ENCODE measurements at places on chromosomes 5 and 9. TPM values are rescaled to one million over a fixed set of nuclear protein-coding genes. Genes with fewer than 3 reads are reported as not detected.

NOP16 gene
- total RNA-seq, result 7.8 TPM

GDF9 gene
- total RNA-seq, result not detected

MARCOL gene
- total RNA-seq, result not detected

TRIM36 gene
- 1.2 TPM for total RNA-seq

SPINK6 gene
- 1.1 TPM for total RNA-seq

CNTNAP3 gene
- 0.53 TPM for total RNA-seq

KIF12 gene
- total RNA-seq, result not detected

NIPAL4 gene
- under 0.01 TPM for total RNA-seq

GFPT2 gene
- 101 TPM for total RNA-seq

TMC1 gene
- not detected for total RNA-seq

GNE gene
- total RNA-seq, result 30.0 TPM

PRR16 gene
- total RNA-seq, result 34.3 TPM

VCAN gene
- 38.9 TPM for total RNA-seq

SLC46A2 gene
- not detected for total RNA-seq

TNIP1 gene
- 61.0 TPM for total RNA-seq

OR1K1 gene
- not detected for total RNA-seq

TRPM3 gene
- total RNA-seq, result 10.6 TPM

PCSK1 gene
- 0.58 TPM for total RNA-seq

DEPDC1B gene
- 11.9 TPM for total RNA-seq

MARVELD2 gene
- total RNA-seq, result 0.71 TPM

PHF19 gene
- total RNA-seq, result 56.5 TPM

SOX30 gene
- not detected for total RNA-seq

FCHO2 gene
- 21.9 TPM for total RNA-seq

SLC31A1 gene
- total RNA-seq, result 29.7 TPM

PDGFRB gene
- total RNA-seq, result 149 TPM

EGFL7 gene
- 19.3 TPM for total RNA-seq

CTXN3 gene
- not detected for total RNA-seq

NDST1 gene
- 49.6 TPM for total RNA-seq

SPATA9 gene
- not detected for total RNA-seq

GKAP1 gene
- 1.4 TPM for total RNA-seq

ADGRD2 gene
- not detected for total RNA-seq

INSL4 gene
- total RNA-seq, result not detected

LRRC26 gene
- not detected for total RNA-seq

SLC22A4 gene
- 4.9 TPM for total RNA-seq

GARNL3 gene
- total RNA-seq, result not detected

IFNK gene
- total RNA-seq, result not detected

FLT4 gene
- not detected for total RNA-seq

COL15A1 gene
- total RNA-seq, result 0.58 TPM

FOXD4L6 gene
- total RNA-seq, result not detected

MAMDC4 gene
- 1.4 TPM for total RNA-seq
